ENCODE measurements at places on chromosomes 2 and 18.

GRCh38 chr2:83874712-83875430, 584.2 kb downstream of the SUCLG1 start:
- DNase-seq = no peak

- no peak for DNase-seq
Observed at GRCh38 chr18:5030636-5031035, 166.4 kb downstream of the AKAIN1 start.

GRCh38 chr2:71930049-71930681, 217.5 kb downstream of the CYP26B1 start:
- DNase-seq = no peak

DNA sequence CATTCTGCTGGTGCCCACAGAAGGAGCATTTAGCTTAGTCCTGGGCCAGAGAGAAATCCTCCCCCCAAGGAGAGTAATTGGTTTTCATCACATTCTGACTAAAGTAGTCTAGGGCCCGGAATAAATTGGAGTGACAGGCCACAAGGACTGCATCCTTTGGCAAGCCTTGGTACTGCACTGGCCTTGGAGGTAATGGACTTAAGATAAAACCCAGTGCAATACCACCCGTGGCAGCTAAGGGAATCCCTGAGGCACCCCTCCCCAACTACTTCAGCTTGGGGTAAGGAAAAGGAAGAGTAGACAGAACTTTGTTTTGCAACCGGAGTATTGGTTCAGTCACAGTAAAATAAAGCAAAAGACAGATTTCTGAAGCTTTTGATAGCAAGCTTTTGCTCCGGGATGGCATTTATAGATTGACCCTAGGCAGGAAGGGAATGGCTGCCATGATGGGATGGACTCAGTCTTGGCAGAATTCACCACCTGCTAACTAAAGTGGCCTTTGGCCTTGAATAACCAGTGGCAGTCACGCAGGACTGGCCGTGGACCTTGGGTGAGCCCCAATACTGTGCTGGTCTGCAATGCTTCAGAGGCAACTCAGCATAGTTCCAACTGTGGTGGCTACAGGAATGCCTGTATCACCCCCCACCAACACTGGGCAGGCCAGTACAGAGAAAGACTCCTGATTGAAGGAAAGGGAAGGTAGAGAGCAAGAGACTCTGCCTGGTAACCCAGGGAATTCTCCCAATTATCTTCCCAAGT, 14.1 kb downstream of the ORC4 start:
- DNase-seq = no peak

GRCh38 chr2:230828272-230828961, 36.3 kb upstream of the ITM2C start:
- no peak for DNase-seq

GRCh38 chr2:121197369-121198091, 87.5 kb downstream of the TFCP2L1 start:
- peak; percentile 56 for DNase-seq

DNA sequence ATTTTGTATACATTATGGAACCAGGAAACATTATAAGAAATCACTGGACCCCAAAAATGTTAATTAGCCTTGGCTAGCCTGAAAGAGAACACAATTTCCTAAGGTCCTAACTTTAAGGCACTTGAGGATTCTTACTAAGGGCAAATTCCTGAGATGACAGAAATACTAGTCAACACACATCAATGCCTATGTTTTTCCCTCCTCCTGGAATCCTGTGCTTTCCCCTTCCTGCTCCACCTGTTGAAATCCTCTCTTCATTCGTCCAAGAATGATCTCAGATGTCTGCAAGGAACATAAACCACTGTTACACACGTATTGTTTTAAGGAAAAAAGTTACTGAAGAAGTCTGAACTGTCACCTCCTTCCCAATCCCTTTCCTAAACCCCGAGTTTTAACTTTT, 21.2 kb upstream of the DARS1 start:
- DNase-seq = no peak

DNA sequence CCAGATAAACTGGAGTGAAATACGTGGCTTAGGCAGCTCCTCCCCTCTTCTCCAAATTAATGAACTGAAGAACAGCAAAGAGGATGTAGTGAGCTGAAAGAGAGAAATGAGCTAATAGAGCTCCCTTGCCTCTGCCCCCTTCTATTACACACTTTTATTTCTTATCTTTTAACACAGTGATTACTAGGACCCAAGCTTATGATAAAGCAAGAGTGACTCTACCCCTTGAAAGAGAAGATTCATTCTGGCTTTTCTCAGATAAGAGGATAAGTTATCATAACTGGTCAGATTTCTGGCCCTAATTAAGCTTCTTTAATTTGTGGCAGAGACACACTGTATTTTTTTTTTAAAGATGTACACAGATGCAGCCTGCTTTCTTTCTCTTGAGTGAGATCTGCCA, 102.2 kb downstream of the MSTN start:
- no peak for DNase-seq

- no peak for DNase-seq
Observed at GRCh38 chr2:98445683-98446581, 1.3 kb downstream of the INPP4A start.

GRCh38 chr2:237911363-237912017, 52.1 kb downstream of the RAMP1 start:
- no peak for DNase-seq

DNA sequence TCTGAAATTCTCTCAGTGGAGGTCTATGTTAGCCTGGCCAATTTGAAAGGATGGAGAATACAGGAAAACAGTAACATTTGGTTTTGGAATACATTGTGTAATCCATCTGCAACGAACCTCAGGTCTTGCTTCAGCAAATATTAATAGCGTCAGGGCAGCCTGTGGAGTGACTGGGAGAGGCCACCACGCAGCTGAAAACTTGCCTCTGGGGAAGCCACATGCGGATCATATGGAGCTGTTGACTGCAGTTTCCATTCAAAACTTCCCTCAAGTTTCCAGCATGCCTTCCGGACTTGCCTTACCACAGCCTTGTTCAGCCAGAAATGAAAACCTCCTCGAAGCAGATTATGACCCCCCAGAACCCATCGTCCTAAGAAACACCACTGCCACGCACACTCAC, 25.7 kb downstream of the BCL11A start:
- DNase-seq = no peak

DNA sequence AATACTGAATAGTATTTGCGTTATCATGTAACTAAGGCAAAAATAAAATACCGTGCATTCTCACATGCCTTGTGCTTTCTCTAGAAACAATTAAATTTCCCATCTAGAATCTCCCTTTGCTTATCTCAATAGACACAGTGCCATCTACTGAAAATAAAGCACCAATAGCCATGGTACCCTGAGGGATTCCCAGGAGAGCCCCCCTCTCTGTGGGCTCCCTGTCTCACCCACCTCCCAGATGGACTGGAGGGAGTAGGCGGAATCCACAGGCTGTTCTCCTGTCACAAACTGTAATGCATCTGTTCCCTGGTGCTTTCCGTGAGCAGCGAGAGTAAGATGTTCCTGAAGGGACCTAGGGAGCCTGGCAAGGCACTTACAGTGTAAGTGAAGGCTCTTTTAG, 112.4 kb upstream of the UPP2 start:
- DNase-seq = no peak

GRCh38 chr2:238427435-238428162, 872 bp downstream of the ASB1 start:
- no peak for DNase-seq

- DNase-seq = no peak
Observed at GRCh38 chr18:44051026-44051425, 629.7 kb upstream of the SETBP1 start.

GRCh38 chr18:45046228-45046627, 365.5 kb downstream of the SETBP1 start:
- DNase-seq = no peak

DNA sequence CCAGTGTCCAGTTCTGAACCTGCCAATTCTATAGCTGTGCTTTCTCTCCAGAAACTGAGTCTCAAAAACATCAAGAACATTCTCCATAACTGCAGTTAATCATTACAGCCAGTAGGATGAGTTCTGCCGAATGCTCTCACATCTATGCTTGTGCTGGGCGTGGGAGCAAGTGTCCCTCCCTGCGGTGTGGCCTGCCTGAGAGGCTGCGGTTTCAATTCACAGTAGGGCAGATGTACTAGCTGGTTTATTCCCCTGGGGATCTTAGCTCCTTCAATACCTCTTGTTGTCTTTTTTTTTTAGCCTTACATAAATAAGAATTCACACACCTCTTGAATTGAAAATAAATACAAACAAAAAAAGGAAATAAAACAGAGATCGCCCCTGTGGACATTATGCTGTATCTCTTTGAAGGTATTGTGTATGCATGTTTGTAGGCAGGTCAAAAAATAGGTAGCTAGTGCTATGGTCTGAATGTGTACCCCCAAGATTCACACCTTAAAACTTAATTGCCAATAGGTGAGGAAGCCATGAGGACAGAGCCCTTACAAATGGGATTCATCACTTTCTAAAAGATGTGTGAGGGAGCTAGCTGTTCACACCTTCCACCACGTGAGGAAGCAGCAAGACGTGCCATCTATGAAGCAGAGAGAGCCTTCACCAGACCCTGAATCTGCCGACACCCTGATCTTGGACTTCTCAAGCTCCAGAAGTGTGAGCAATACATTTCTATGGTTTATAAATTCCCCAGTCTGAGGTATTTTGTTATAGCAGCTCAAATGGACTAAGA, 74.3 kb downstream of the BCL2L11 start:
- DNase-seq = no peak

DNA sequence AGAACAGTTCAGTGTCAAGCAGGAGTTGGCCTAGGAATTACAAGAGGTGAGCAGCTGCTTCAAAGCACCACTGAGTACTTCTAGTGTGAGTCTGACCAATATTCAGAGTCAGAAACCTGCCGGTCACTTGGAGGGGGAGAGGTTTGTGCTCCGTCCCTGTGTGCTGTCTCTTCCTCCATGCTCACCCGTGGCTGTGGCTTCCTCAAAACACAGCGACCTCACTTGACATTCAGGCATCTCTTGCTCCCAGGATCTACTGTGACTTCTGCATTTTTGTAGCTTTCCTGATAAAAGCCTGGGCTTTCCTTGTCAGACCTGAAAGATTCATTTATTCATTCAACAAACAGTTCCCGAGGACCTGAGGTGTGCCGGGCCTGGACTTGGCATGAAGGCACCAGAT, 32.9 kb downstream of the TPRKB start:
- DNase-seq = no peak

DNA sequence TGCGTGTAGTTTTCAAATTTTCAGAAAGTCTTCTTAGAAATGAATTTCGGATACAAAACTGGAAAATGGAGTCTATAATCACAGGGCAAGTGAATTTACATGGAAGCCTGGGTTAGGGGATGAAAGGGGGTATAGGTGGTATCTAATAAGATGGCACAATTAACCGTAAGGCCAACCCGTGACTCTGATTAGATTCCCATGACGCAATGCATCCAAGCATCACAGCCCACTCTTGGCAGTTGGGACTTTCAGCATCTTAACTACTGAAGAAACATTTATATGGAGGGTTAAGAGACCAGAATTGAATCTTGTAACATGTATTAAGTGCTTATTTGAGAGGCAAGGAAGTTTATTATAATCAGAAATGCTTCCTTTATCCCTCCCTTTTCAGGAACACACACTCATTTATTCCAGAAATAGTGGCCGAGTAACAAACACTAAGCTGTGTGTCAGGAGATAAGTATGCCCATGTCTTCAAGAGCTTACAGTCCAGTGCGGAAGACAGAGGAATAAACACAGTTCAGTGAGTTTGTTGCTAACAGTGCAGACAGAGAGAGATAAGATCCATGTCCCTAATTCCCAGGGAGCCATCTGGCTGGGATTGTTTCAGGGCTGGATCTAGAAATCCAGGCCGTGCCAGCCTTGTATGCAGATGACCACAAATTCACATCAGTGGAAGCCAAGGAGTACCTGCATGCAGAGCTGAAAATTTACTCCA, 151.2 kb downstream of the ANTXR1 start:
- no peak for DNase-seq

DNA sequence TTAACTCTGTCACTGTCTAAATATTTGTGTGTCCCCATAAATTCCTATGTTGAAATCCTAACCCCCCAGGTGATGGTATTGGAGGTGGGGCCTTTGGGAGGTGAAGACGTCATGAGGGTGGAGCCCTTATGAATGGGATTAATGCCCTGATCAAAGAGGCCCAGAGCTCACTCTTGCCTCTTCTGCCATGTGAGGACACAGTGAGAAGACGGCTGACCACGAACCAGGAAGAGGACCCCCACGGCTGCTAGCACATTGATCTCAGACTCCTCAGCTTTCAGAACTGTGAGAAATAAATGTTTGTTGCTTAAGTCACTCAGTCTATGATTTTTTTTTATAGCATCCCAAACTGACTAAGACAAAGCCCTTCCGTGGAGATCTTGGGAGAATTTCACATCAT, 71.2 kb downstream of the BCL2L11 start:
- DNase-seq = no peak

DNA sequence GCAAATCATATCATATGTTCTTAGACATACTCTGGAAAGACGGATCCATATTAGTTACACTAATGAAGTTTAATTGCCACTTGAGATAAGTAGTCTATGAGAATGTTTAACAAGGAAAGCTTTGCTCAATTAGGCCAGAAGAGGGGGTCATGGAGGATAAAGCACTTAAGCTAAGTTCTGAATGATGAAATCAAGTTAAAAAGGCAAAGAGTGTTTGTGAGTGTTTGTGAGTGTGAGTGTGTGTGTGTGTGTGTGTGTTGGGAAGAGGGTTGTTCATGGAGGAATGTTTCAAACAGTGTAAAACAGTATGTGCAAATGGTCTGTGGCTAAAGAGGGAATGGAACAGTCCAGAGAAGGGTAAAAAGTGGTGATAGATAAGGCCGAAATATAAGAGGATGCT, 360.9 kb downstream of the ERBB4 start:
- no peak for DNase-seq

GRCh38 chr18:51668607-51669006, 471.1 kb upstream of the MEX3C start:
- no peak for DNase-seq

DNA sequence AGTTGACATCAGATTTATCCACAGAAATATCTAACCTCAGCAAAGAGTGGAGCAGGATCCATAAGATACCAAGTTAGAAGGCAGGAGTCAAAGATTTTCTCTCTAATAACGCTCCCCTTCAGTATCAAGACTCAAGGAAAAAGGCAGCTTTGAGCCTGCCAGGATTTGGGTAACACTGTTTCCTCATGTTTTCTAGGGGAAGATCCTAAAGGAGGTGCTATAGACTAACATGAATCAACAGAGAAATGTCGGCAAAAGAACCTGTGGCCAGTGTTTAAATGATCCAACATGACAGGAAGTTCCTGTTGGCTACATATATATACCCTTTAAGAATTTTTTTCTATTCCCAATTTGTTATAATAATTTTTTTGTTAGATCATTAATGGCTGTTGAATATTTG, 402.3 kb downstream of the TGIF1 start:
- DNase-seq = no peak

DNA sequence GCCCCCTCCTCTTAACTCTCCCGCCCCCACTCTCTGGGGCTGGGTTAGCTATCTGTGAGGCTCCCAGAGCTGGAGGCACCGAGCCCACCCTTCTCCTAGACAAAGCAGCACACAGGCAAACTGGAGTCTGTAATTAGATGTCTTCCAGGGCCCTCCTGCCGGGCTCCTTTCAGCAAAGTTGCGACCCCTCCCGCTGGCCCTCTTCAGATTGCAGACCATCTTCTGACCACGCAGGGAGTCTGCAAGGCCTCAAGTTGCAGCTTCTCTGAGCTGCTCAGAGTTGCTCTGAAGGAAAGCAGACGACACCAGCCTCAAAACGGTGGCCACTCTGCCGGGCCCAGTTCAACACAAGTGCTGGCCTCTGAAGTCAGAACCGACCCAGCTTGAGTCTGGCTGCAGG, 228.4 kb upstream of the COPS8 start:
- DNase-seq = no peak

Measured in putamen (tissue), 1 donor.